ENCODE measurements at places on chromosomes 2 and 18.

GRCh38 chr2:208671886-208672680 is 265.5 kb downstream of the PTH2R start:
- DNase-seq: no peak

DNA sequence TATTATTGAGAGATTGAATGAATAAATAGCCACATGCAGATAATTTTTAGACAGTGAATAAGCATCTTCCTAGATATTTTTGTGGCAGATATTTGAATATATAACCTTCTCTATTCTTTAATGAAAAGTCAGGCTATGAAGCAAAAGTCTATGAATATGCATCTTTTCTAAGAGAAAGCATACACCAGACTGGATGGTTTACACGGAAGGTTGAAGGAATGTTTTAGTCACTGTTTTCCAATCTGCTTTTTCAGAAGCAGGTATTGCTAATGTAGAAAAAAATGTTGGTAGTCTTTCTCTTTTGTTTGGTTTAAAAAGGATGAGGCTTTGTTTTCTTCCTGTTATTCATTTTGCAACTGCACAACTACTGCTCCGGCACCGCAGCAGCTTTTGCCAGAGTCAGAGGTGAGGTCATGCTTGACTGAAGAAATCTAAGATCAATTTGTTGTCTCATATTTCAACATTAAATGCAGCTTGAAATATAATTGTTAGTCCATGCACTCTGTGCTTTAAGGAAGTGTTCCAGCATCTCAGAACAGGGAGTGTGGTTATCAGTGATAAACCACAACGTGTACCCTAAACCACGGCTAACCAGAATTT is 1540.8 kb upstream of the PIK3C3 start:
- no peak for DNase-seq

DNA sequence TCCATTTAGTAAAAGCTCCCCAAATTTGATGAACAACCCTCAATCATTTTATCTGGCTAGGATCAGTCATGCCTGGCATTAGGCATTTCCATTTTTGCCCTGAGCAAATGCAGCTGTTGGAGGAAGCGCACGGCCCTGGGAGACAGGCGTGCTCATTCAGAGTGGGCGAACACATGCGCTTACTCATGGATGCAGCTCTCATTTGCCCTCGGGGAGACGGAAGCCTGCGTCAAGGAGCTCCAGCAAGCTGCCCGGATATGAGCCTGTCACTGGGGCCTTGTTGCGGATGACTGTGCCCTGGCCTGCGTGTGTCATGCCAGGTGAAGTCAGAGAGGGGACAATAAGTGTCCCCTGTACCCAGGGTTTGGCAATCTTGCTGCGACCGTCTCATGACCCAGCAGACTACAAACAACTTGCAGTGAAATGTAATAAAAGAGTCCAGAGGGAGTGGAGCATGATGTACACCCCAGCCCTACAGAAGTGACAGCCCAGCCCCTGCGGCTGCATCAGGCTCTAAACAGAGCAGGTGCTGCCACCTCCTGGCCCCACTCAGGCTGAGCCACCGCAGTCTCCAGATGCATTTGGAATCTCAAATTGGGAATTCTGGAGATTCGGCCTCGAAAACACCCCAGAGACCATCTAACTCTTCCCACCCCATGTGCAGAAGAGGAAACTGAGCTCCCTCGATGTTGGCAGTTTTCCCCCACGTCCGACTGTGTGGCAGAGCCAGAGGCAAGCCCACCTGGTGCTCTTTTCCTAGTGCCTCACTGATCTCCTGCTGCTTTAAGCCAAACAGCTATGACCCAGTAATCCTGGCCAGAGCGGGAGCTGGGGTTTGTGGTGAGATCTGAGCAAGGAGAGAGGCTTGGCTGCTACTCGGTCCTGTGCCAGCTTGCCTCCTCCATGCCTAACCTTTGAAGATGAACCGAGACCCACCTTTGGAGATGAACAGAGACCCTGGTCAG is 105.0 kb upstream of the ALK start:
- DNase-seq: no peak

- no peak for DNase-seq
Measured at GRCh38 chr18:78420116-78420515, 559.5 kb upstream of the SALL3 start.

GRCh38 chr2:86398500-86399474 is 42.4 kb upstream of the KDM3A start:
- no peak for DNase-seq

DNA sequence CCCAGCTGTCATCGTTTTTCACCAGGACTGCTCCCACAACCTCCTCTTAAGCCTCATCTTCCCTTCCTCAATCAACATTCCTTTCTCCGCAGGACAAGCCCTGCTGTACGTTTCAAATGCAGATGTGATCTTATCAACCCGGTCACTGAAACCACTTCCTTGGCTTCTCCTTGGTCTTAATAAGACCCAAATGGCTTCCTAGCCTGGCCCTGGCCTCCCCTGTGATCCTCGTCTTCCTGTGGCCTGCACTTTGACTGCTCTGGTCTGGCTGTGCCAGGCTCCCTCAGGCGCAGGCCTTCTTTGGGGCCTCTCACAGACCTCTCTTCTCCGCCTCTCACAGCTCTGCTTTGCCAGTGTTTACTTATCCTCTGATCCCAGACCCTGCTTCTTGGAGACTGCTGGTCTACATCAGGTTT is 4.7 kb upstream of the ADNP2 start:
- no peak for DNase-seq

- peak; percentile 74 for DNase-seq
Measured at GRCh38 chr2:237732790-237733381, 65.7 kb upstream of the RBM44 start.

GRCh38 chr2:222264791-222265320 is 33.9 kb downstream of the PAX3 start:
- no peak for DNase-seq

GRCh38 chr2:72129681-72130340 is 17.9 kb downstream of the CYP26B1 start:
- no peak for DNase-seq

DNA sequence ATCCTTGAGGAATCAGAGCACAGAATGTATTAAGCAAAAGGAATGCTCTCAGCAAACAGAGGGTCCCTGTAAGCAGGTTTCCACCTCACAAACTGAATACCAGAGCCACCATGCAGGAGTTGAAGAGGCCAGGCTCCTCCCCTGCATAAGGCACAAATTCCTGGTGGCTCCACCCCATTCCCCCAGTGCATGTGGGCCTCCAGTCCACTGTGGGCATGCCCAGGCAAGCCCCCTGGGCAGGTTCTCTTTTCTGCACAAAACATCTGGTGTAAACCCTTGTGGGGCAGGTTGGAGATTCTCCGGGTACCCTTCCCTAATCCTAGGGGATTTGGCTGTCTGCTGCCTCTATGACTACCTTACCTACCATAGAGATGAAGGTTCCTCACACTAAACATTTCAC is 166.5 kb downstream of the PTPRM start:
- DNase-seq: no peak

DNA sequence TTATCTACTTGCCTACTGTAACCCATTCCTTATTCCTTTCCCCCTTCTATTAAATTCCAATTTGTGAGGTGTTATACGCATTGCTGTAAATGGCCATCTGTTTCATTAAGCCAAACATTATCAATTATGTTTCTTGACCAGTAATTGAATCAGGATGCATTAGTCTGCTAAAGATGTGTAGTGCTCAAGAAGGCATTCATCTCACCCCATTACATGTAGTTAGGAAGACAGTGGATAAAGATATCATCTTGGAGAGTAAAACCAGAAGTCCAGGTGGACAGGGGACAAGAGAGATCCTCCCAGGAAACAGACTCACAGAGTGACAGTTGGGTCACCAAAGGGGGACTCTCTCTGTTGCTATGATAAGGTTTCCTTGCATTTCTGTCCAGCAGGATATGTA is 73.3 kb upstream of the FAM98A start:
- DNase-seq: no peak

GRCh38 chr2:144233733-144234541 is 286.0 kb downstream of the ZEB2 start:
- no peak for DNase-seq

DNA sequence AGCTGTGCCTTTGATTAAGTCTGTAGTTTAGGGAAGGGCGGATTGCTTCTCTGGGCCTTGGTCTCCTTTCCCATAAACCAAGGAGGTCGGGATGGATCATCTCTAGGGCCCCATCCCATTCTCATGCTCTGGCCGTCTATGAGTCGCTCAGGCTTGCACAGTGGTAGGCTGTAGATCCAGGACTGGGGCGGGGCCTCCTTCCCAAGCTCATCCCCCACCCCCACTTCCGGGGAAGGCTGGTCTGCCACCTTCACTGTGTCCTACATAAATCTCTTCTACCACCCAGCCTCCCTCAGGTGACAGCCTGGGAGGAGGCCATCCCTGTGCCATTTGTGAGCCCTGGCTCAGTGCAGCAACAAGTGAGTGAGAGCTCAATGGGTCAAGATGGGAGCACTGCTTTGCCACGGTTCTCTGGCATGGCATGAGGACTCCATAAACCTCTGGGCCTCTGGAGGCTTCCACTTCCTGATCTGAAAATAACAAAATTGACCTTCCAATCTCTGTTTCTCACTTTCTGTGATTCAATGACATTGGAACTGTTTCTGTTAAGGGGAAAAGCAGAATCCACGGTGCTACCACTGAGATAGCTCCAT is 68.5 kb downstream of the SUMO1 start:
- no peak for DNase-seq
